ENCODE measurements at places on chromosomes 5 and 9. TPM values are rescaled to one million over a fixed set of nuclear protein-coding genes. Genes with fewer than 3 reads are reported as not detected.

PCDHGA5 gene
- total RNA-seq, result 0.11 TPM

FAM221B gene
- total RNA-seq, result not detected

CCIN gene
- total RNA-seq, result not detected

LCN15 gene
- total RNA-seq, result not detected

ARHGEF39 gene
- 7.7 TPM for total RNA-seq

HRCT1 gene
- not detected for total RNA-seq

TRIM36 gene
- 0.58 TPM for total RNA-seq

OTP gene
- total RNA-seq, result not detected

CENPK gene
- 67.6 TPM for total RNA-seq

SLC1A1 gene
- total RNA-seq, result 0.09 TPM

SLC27A6 gene
- not detected for total RNA-seq

MYOZ3 gene
- total RNA-seq, result not detected

RGMB gene
- 5.2 TPM for total RNA-seq

PCDHB5 gene
- not detected for total RNA-seq

ZDHHC11B gene
- total RNA-seq, result 0.40 TPM

KYAT1 gene
- 10.4 TPM for total RNA-seq

FOXD4L4 gene
- total RNA-seq, result 0.27 TPM

CNTNAP3B gene
- not detected for total RNA-seq

TAF1L gene
- not detected for total RNA-seq

GDNF gene
- total RNA-seq, result not detected

KCNV2 gene
- not detected for total RNA-seq

OBP2B gene
- total RNA-seq, result not detected

ARL14EPL gene
- not detected for total RNA-seq

PRLR gene
- total RNA-seq, result not detected

CDC20B gene
- not detected for total RNA-seq

GMCL2 gene
- total RNA-seq, result not detected

AIF1L gene
- 0.27 TPM for total RNA-seq

CDH6 gene
- total RNA-seq, result not detected

LCNL1 gene
- total RNA-seq, result 0.20 TPM

BHMT2 gene
- not detected for total RNA-seq

ZNF300 gene
- 0.58 TPM for total RNA-seq

SLC6A3 gene
- not detected for total RNA-seq

RMRP gene
- 11,549 TPM for total RNA-seq

LCN12 gene
- 1.3 TPM for total RNA-seq

SPINK4 gene
- not detected for total RNA-seq

ADAMTSL2 gene
- total RNA-seq, result not detected

PCDHGA6 gene
- 0.22 TPM for total RNA-seq

SPINK6 gene
- total RNA-seq, result not detected

PITX1 gene
- not detected for total RNA-seq

SLCO4C1 gene
- total RNA-seq, result 0.11 TPM

NEURL1B gene
- total RNA-seq, result 0.04 TPM

POU5F2 gene
- 0.49 TPM for total RNA-seq

TMOD1 gene
- total RNA-seq, result 1.2 TPM

FBN2 gene
- total RNA-seq, result 0.09 TPM

FSTL4 gene
- total RNA-seq, result 0.33 TPM

SPINK1 gene
- not detected for total RNA-seq

SPAAR gene
- total RNA-seq, result not detected

Measured in CD8-positive, alpha-beta memory T cell (primary cell).